ENCODE measurements at places on chromosomes 13 and 19. TPM values are rescaled to one million over a fixed set of nuclear protein-coding genes. Genes with fewer than 3 reads are reported as not detected.

The CGB5 gene
- total RNA-seq = not detected

DNA sequence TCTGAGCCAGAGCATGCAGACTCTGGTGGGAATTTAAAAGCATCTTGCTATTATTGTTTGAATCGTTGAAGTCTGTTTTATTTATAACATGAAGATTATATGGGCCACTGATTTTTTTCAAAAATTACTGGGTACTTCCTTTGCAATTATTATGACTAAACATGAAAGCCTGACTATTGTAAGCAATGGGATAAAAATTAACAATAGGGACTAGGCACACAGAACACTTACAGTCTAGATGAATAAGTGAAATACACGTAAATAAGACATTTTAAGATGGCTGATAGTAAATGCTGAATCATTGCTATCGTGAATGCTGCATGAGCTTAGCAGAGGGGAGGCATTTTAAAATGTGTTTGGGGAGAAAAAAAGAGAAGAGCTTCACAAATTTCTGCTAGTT lies 81.0 kb upstream of the MAB21L1 start:
- no peak for DNase-seq

DNA sequence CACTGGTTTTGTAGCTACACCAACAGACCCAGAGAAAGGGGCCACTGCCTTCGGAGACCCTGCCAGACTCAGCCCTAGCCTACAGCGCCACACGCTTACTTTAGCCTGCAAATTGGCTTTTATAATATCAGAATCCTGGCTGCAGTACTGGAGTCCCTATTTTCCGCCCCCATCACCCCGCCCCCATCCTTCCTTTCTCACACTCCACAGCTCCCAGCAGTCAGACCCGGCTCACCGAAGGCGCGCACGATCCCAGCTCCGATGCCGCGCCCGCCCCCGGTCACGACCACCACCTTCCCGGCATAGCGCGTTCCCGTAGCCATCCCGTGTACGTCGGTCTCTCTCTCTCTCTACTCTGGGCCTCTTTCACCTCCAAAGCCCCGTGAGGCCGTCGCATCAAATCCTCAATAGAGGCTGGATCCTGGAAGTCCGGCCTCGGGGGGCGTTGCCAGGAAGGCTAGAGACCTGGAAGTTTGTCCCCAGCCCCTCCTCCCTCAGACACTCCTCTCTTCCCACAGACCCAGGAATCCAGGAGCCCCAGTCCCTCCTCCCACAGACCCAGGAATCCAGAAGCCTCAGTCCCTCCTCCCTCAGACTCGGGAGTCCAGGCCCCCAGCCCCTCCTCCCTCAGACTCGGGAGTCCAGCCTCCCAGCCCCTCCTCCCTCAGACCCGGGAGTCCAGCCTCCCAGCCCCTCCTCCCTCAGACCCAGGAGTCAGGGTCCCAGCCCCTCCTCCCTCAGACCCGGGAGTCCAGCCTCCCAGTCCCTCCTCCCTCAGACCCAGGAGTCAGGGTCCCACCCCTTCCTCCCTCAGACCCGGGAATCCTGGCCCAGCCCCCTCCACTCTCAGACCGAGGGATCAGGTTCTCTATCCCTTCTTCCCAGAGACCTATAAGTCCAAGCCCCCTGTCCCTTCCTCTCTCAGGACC lies at the start of gene HSD17B14:
HSD17B14 (minus strand) TSS at position 403 of the 929 bp plus-strand sequence; CDS start at position 323, 80 bp downstream.
- peak; percentile 77 for DNase-seq

The FPR1 gene
- total RNA-seq = 4.4 TPM

GRCh38 chr13:35810321-35810720 lies 320.9 kb downstream of the DCLK1 start:
- DNase-seq = no peak

GRCh38 chr19:36986601-36987000 lies 70.5 kb downstream of the ZNF568 start:
- DNase-seq = no peak

GRCh38 chr13:112777637-112778406 lies 88.0 kb downstream of the ATP11A start:
- peak; percentile 69 for DNase-seq

Data from osteoblast (primary cell).